ENCODE measurements at places on chromosomes 5 and 9. TPM values are rescaled to one million over a fixed set of nuclear protein-coding genes. Genes with fewer than 3 reads are reported as not detected.

The PCDHB13 gene
- 4.0 TPM for total RNA-seq

The NR2F1-AS1 gene
- 11.9 TPM for total RNA-seq

The ANKRD18A gene
- total RNA-seq, result 13.9 TPM

The TICAM2 gene
- total RNA-seq, result 1.9 TPM

The GLRA1 gene
- not detected for total RNA-seq

The PPWD1 gene
- total RNA-seq, result 48.5 TPM

The CDH10 gene
- 0.77 TPM for total RNA-seq

The TENT4A gene
- total RNA-seq, result 40.4 TPM

The C8G gene
- total RNA-seq, result not detected

DNA sequence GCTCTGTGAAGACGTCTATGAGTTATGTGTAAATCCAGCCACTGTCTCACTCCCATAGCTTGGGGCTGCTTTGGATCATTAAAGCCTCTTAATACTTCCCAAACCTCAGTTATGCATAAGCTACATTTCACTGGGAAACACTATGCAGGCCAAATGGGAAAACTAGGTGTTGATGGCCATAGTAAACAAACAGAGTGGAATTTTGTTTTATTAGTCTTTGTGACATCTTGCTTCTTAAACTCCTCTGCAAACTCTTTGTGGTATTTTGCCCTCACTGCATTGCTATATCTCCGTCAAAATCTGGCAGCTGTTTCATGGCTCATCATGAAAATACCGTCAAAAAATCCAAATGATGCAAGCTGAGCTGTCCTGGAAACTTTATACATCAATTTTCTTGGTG is 167.2 kb upstream of the HMHB1 start:
- DNase-seq, result no peak

DNA sequence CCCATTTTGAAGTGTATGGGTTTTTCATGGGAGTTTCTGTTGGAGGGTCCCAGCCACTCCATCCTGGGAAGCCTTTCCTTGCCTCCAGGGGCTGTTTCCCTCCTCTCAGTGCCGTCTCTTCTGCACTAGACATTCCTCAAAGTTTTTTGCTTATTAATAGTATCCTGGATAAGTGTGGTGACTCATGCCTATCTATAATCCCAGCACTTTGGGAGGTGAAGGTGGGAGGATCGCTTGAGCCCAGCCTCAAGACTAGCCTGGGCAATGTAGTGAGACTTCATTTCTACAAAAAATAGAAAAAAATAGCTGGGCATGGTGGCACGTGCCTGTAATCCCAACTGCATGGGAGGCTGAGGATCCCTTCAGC is 43.1 kb downstream of the RALGPS1 start:
- no peak for DNase-seq

DNA sequence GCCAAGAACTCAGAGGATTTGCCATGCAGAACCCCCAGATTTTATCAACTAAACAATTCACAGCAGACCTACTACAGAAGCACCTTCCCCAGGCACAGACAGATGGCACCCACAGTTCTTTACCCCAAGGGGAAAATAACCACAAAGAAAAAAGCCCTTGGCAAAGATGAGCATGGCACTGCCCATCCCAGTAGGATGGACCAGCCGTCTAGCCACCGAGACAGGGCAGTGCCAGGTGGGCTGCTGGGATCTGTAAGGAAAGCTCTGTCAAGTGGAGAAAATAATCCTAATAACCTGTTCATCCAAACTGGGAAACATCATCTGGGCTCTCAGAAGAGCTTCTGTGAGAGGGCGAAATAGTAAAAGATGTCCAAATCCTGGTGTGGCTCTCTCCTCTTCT is 130.0 kb downstream of the COL23A1 start:
- DNase-seq, result no peak

- no peak for DNase-seq
Observed at GRCh38 chr5:178774446-178774845, 44.0 kb upstream of the ZNF354A start.

GRCh38 chr5:149824120-149824519 is 94.0 kb downstream of the PPARGC1B start:
- no peak for DNase-seq

- no peak for DNase-seq
Observed at GRCh38 chr9:2758162-2758897, 41.0 kb downstream of the KCNV2 start.

DNA sequence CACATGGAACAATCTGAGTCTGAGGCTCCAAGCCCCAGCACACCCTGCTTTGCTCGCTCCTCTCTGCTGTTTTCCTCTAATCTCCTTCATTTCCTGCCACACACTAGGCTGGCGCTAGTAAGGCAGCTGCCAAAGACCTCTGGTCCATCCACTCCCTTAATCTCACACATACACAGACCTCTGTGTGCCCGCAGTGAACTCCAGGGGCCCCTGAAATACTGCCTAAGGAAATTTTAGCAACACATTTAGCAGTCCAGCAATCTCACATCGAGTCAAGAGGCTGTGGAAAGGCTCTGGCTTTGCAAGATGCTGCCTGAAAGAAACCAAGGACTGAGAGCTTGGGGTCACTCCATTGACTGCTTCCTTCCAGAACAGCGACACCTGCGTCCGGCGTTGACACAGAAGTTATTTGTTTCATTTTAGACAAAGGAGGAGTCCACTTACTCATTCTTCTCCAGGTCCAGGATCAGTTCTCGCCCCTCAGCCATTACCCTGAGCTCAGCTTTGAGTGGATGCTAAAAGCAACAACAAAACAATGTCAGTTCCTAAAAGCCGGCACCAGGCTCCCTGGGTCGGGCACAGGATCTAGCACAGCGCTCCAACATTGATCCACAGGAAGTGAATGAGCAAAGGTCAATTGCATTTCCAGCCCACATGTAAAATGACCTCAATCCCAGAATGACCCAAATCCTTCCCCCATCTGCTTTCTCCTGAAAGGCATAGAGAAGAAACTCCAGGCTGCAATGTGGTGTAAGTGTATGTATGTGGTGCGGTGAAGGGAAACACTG is 11.5 kb downstream of the ADAM19 start:
- DNase-seq, result no peak

- DNase-seq, result peak; percentile 38
Observed at GRCh38 chr9:4741365-4742089, 525 bp upstream of the AK3 start.

- peak; percentile 94 for DNase-seq
Observed at GRCh38 chr9:119868694-119869093, 499.5 kb upstream of the BRINP1 start.

- DNase-seq, result no peak
Observed at GRCh38 chr9:111683392-111683791, 22.0 kb downstream of the GNG10 start.

GRCh38 chr5:116529615-116530014 is 45.0 kb downstream of the SEMA6A start:
- no peak for DNase-seq

GRCh38 chr5:11898-12297 is 80.1 kb upstream of the PLEKHG4B start:
- DNase-seq, result no peak

DNA sequence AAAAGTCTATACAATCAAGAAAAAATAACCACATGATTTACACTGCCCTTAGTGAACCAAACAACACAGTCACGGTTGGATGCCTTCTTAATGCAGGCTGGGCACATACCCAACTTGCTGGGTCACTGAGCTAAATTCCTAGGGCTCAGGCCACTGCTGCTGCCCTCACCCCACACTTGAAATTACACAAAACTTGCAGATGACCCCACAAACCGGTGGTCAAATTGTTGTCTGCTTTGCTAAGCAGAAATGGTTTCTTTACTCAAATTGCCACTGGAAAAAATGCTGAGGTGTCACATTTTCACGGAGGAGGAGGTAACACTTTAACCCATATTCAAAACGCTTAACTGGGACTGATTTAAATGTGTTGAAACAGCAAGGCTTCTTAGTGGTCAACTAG is 62.4 kb downstream of the HMHB1 start:
- no peak for DNase-seq

- no peak for DNase-seq
Observed at GRCh38 chr5:144060598-144060997, 109.9 kb downstream of the YIPF5 start.

DNA sequence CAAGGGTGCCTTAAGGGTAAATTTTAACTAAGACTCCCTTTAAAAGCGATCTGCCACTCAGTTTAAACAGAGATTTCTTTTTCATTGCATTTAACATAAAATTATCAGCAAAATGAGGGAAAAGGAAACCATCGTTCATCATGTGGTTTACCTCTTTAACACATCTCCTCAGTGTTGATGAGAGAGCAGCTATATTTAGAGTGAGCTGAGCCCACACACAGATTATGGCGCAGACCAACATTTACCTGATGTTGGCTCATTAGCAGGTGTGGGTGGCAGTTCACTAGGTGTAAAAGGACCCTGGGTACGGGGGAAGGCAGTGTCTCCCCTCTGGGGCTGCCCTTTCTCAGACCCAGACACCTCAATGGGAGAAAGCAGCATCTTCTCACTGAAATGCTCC is 149.8 kb downstream of the ENTREP1 start:
- DNase-seq, result no peak

DNA sequence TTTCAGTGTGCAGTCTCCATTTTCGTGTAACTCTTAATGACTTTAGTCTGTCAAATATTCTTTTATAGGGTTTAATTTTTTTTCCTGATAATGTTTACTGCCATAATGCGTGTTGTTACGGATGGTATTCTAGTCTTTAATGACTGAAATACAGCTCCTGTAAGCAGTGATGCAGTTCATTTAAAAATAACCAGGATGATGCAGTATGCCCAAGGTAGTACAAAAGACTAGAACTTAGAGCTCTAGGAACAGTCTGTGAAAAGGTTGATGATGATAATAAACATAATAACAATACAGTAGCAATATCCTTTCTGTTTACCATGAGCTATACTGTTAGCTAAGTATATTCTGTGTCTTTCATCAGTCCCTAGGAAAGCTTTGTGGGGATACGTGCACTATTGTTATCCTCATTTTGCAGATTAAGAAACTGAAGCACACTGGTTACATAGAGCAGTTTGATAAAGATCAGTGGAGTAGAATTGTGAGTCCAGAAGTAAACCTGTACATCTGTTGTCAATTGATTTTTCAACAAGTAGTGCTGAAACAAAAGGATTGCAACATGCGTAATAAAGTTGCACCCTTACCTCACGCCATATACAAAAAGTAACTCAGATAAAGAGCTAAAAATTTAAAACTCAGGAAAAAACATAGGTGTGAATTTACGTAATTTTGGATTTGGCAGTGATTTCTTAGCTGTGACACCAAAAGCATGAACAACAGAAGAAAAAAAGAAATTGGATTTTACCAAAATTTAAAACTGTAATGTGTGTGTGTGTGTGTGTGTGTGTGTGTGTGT is 64.5 kb downstream of the MTREX start:
- DNase-seq, result no peak

DNA sequence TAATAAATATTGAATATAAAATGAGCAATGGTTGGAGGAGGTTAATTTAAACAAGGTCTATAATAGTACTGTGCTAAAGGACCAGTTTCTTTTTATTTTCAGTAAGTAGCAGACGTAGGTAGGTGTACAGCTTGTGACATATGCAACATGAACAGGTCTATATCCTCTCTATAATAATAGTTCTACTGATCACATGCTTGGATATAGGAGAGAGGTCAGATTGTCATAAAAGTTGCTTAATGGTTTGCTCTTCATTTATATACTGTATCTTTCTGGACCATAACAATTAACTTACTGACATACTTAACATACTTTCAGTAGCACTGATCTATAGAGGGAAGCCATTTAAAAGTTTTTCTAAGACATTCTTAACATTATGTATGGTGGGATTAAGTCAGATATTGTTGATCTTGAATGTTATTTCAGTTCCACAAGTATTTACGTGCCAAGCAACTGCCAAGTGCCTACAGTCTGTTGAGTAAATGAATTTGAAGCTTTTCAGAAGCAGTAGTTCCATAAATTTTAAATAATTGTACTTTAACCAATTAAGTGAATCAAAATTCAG is 68.0 kb downstream of the DENND4C start:
- DNase-seq, result no peak

- no peak for DNase-seq
Observed at GRCh38 chr5:59522201-59522831, 371.2 kb downstream of the PDE4D start.

DNA sequence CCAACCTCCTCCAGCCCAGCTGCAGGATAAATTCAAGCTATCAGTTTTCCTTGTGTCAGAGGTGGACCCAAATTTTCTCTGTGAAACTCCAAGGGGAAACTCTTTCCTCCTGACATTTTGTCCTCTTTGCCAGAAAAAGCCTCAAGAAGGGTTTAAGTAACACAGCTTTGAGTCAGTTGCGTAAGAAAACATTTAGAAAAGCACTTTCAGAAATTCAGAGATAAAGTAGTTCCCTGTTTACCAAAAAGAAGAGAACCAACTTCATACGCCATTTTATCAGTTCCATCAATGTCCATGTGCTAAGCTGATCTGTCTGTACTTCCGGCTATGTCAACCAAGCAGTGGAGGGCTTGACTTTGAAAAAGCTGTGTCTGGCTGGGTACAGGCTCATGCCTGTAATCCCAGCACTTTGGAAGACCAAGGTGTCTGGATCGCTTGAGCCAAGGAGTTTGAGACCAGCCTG is 19.9 kb upstream of the SUSD1 start:
- no peak for DNase-seq

GRCh38 chr5:116719106-116719505 is 144.5 kb upstream of the SEMA6A start:
- DNase-seq, result no peak

- no peak for DNase-seq
Observed at GRCh38 chr5:1479581-1480188, 34.4 kb upstream of the SLC6A3 start.

- DNase-seq, result no peak
Observed at GRCh38 chr5:73867345-73868335, 241.6 kb downstream of the ARHGEF28 start.

DNA sequence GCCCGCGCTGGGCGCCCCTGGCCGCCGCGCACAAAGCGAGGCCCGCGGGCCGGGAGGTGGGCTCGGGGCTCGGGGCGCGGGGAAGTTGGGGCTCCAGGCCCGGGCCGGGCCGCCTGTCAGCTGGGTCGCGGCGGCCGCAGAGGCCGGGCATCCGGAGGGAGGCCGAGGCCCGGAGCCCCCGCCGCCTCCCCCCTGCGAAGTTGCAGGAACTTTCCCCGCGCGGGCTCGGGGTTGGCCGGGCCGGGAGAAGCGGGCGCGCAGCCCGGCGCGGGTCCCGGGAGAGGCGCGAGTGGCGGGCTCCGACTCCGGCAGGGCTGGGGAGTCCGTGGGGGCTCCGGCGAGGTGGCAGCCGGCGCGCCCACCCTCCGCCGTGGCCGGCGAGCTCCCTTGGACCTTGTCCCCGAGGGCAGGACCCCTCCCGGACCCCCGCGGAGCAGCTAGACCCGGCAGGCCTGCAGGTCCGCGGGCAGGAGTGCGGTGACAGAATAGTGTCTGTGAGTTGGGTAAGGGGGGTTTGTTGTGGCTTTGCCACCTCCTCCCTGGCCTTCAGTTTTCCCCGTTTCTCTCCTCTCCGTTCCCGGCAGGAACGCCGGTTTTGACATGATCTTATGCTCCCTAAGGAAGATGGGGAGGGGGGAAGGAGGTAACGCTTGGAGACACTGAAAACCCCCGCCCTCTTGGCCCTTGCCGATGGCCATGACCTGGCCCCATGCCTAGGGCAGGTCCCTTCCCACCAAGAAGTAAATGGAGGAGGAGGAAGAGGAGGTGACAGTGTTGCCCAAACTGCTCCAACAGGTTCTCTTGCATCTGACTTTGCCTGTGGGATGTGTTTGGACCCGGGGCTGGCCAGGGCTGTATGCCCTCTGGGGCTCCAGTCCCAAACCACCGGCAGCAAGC is 942 bp downstream of the PHF2 start:
- DNase-seq, result peak; percentile 62

- no peak for DNase-seq
Observed at GRCh38 chr9:92882276-92882675, 4.4 kb upstream of the ZNF484 start.

- DNase-seq, result no peak
Observed at GRCh38 chr5:36882250-36882649, 5.7 kb downstream of the NIPBL start.

GRCh38 chr5:2006971-2007291 is 124.2 kb upstream of the IRX4 start:
- DNase-seq, result no peak
